DMS 273 treated with DMSO at 0.1 percent for 48 hours (cell line): ENCODE measurements at places on chromosomes 16 and 17.

GRCh38 chr17:77444984-77445759 is 304.4 kb downstream of the SEC14L1 start:
- peak; percentile 64 for DNase-seq

DNA sequence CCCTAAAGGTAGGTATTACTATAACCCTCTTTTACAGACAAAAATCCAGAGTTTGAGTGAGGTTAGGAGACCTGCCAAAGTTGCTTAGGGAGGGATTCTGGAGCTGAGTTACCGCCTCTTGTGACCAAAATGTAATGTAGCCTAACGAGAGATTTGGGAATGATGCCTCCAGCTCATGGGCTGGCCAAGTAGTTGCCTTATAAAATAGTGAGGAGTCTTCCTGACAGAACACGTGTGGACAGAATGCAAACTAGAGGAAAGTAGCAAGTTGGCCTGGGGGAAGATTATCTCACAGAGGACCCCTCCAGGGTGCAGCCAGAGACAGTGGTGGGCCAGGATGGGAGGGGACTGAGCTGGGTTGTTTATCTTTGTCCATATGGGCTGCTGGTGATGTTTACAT is 543.7 kb upstream of the CDH11 start:
- DNase-seq: no peak

DNA sequence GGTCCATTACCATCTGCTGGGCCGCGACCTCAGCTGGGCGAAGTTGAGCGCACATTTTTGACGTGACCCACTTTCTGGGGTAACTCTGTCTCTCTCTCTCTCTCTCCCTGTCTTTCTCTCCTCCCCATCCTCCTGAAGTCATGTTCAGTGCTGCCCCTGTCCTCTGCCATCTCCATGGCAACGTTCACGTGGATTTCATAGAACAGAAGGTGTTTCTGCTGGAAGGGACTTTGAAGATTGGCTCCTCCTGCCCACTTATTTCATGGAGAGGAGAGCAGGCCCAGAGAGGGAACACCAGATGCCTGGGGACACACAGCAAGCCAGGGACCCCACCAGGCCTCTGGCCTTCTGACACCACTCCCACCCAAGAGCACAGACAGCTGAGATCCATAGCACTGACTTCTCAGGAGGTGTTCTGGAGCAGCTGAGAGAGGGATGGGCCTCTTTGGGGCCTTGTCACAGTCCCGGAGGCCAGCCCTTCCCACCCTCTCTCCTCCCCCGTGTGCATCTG is 4.2 kb upstream of the CCNF start:
- DNase-seq: no peak

DNA sequence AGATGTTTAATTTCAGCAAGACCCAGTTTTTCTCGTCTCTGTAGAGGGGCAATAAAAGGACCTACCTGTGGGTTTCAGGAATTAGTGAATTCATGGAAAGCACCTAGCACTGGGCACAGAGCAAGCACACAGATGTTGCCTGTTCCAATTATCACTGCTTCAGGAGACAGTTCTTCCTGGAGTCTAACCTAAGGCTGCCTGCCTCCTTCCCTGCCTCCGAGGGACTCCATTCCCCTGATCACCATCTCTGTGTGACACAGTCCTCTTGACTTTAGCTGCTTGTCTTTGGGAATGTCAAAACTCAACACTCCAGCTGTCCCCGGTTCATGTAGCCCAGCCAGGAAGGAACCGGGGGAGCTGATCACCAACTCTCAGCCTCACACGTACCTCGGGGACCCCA is 474.9 kb downstream of the SLC39A11 start:
- no peak for DNase-seq

GRCh38 chr17:83109793-83110645 is 30.6 kb downstream of the METRNL start:
- DNase-seq: peak; percentile 58

DNA sequence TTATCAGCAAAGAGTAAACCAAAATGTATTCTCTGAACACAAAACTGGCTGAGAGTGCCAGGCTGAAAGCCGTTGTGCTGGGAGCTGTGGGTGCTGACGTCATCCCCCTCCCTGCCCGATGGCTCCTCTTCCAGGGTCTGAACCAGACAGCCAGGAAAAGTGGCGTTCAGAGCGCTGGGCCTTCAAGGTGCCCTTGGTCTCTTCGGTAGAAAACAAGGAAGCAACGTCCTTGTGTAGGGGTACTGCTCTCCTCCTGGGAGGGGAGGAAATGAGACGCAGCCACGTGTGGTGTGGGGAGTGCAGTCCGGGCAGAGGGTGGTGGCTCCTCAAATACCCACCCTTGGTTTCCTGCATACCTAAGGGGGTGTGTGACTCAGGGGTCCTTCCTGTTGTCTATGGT is 394.7 kb downstream of the SEC14L1 start:
- no peak for DNase-seq

GRCh38 chr17:42247734-42248133 is 28.5 kb downstream of the STAT5B start:
- no peak for DNase-seq

DNA sequence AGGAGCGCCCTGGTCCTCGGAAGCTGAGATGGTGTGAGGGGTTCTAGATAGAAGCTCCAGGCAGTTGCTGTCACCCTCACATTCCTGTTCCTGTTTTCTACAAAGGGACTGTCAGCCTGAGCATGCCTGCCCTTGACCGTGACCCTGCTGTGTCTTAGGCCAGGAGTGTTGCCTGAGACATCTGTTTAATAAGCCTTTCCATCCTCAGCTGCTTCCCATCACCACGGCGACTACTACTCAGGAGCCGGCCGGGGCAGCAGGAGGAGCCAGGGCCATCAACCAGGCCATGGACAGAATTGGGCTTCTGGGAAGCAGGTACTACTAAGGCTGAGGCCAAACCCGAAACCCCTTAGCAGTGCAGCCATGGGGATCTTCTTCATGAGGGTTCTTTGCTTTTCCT is 151.4 kb downstream of the KATNIP start:
- no peak for DNase-seq

DNA sequence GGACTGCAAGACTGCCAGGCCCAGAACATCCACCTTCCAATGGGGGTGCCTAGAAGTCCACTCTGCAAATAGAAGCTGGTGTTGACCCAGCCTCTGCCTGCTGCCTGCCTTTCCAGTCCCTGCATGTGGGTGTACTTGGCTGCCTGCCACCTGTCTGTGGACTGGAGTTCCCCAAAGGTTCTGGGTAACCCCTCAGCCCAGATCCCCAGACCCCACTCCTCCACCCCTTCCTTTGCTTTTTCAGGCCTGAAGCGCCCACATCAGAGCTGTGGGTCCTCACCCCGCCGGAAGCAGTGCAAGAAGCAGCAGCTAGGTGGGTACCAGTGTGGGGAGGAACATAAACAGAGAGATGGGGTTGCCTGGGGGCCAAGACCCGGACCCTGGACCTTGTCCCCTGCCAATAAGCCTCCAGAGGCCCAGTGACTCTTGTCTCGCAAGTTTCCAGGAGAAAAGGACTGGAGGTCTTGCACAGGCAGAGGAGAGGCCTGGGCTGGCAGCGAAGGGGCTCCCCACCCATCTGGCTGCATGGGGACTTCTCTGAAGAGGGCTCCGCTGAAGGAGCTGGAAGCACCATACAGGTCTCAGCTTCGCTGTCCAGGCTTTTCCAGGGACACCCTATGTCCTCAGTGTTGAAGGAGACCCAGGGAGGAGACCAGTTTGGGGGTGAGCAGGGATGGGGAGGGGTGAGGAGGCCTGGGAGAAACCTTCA is 34.3 kb downstream of the NLRC5 start:
- DNase-seq: no peak

DNA sequence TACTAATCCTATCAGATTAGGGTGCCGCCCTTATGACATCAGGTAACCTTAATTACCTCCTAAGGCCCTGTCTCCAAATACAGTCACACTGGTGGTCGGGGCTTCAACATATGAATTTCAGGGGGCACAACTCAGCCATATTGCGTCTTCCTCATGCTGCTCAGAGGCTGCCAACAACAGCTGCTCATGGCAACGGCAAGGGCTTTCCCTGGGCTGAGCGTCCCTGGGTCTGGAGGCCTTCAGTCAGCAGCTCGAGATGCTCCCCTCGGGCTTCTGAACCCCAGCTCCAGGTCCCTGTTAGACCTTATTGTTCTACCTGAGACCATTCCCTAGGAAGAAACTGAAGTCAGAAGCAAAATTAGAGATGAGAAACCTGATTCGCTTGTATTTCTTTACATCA is 157.2 kb downstream of the TMEM132E start:
- no peak for DNase-seq

GRCh38 chr17:81420769-81421462 is 25.7 kb downstream of the BAHCC1 start:
- DNase-seq: no peak

GRCh38 chr17:7081341-7082062 is 1.5 kb upstream of the CLEC10A start:
- no peak for DNase-seq

DNA sequence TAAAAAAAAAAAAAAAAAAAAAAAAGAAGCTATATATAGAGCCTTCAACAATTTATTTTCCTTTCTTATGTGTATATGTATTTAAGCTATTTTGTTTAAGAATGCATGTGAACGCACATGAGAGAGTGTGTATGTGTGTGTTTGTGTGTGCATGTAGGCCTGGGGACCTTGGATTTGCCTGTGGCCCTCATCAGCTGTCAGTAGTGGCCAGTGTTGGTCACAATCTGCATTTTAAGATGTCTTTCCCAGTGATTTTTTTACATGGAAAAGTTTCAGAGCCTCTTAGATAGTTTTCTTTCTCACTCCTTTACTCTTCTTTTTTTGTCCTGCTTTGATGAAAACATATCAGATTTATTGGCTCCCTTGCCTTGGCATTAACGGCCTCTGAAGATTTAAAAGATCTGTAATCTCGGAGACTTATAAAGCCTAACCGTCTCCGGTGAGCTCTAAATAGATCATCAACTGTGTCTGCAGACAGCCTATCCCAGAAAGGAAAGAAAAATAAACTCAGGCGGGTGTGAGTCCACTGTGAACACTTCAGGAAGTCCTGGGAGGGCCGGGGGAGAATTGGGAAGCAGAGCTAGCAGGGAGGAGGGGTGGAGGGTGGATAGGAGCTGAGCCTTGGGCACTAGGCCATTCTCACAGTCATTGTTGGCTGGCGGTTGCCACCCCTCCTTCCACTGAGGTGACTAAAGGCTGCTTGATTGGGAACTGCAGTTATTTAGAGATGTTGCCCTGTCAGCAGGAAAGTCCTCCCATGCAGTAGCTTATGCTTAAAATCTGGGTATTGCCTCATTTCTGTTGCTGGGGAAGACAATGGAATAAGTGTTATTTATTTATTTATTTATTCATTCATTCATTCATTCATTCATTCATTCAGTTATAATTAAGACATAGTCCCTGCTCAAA is 86.8 kb downstream of the WWP2 start:
- no peak for DNase-seq

GRCh38 chr17:17708816-17709215 is 27.6 kb downstream of the RAI1 start:
- no peak for DNase-seq

DNA sequence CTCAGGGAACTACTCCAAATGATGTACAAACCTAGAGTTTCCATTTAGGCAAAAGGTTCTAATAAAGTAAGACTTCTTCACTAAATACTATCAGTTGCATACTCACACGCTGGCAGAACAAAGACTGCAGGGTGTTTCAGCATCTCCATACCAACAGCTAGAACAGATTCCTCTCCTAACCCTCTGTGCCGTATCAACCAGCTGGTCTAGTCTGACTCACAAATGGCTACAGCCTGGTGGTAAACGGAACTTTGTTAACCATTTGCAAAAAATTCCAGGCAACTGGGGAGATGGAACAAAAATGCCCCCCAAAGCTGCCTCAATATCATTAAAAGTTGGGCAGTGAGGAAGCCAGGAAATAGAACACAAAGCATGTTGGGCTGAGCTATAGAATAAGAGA is 217.1 kb downstream of the GRIN2A start:
- no peak for DNase-seq

- no peak for DNase-seq
These were observed 1444.8 kb upstream of the CDH8 start for GRCh38 chr16:63481060-63481459.

DNA sequence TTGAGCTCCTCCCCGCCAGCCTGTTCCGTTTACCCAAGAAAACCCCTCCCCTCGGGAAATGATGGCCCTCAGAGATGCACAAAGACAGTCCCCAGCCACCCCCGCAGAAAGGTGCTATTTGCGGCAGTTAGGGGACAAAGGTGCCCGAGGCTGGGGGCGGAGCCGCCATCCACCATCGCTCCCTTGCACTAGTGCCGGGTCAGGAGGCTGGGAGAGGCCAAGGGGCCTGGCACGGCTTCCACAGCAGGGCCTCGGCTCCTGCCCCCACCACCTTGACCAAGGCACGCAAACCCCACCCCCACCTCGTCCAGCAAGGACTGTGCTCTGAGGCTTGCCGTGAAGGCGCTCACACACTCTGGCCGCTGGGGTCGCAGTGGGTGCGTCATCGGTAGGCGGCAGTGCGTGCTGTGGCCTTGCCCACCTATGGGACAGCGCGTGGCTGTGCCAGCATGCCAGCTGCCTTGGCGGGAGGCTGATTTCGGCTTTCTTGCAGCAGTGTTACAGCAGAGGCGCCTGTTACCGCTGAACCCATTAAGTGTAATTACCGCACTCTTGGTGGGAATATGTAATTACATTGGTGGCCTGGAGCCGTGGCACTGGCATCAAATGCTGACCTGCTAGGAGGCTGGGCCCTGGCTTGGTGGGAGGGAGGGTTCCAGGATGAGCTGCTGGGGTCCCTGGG is 31.8 kb downstream of the TPSG1 start:
- peak; percentile 62 for DNase-seq

GRCh38 chr17:49197346-49197998 is 12.9 kb downstream of the GNGT2 start:
- DNase-seq: no peak

- no peak for DNase-seq
These were observed 216.3 kb downstream of the PRKCA start for GRCh38 chr17:66518677-66519076.

- no peak for DNase-seq
These were observed 20.5 kb downstream of the TMEM94 start for GRCh38 chr17:75476752-75477489.

DNA sequence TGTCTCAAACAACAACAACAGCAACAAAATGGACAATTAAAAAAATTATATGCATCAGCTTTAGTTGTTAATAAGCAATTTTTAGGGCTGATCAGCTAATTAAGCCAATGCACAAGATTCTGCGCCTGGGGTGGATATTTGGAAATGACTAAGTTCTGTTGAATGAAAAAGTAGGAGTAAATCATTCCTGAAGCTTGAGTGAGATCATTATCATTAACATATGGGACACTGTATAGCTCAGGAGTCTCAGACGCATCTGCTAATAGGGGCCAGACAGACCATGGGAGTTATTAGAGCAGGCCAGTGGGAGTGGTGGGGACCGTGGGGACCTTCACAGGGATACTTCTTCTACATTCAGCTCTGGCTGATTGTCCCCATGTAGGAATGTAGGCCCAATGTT is 22.8 kb downstream of the IRX5 start:
- DNase-seq: no peak

DNA sequence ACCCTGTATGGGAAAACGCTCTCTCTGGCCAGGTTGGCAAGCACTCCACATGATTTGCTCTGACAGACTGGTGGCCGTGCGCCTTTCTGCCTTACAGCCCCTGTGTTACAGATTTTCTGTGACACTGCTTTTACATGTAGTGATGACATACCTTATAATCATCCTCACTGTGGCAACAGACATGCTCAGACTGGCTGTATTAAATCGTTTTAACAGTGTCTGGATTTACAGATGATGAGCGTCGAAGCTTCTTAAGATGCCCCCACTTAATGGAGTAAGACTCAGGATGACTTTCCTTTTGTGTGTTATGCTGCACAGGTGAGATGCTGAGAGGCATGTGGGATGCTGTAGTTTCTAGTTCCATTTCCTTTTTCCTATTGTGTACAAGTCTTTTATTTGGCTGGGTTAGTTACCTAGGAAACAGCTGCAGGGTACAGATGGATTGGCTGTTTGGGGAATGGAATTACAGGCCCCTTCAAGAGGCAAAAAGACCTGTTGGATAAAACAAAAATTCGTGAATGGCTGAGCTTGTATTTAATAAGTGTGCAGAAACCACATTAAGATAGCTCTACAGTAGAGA is 20.9 kb upstream of the VWA3A start:
- no peak for DNase-seq
